Foreskin keratinocyte (primary cell): ENCODE measurements at places on chromosomes 1 and 21.

DNA sequence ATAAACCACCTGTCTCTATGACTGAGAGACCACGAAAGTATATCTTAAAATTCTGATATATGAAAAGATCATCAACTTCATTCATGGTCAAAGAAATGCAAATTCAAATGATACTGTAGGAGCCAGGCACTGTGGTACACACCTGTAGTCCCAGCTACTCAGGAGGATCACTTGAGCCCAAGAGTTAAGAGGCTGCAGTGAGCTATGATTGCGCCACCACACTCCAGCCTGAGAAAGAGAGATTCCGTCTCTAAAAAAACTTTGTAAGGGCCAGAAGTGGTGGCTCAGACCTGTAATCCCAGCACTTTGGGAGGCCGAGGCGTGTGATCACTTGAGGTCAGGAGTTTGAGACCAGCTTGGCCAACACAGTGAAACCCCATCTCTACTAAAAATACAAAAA, 17.0 kb downstream of the RERE start:
- no peak for DNase-seq

- no peak for DNase-seq
Measured at GRCh38 chr1:211876851-211877590, 46.5 kb upstream of the LPGAT1 start.

GRCh38 chr21:46325073-46325912, 1.3 kb downstream of the PCNT start:
- peak; percentile 60 for DNase-seq

DNA sequence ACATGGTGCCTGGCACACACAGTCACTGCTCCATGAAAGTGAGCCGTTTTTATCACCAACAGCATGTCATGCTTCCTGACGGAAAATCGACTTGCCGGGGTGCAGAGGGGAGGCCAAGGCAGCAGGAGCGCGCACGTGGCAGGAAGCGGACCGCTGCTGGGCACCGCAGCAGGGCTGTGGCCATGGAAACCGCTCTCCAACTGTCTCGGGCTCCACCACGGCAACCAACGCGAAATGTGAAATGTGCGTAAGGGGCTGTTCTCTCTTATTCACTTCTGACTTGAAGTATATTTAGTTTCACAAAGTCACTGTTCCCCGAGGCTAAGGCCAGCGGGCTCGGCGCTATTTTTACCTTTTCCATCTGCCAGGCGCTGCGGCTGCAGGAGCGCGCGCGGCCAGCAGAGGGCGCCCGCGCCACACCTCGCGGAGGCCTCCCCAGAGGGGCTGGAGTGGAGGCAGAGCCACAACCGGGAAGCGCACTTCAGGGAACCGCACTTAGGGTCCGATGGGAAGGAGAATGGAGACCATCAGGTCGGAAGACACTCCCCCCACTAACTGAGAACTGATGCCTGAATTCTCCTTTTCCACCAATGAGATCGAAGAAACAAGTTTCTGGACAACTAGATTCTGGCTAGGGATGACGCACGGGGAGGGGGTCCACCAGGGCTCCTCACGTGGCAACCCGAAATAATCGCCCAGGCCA, 19.7 kb downstream of the RCC2 start:
- DNase-seq = no peak

GRCh38 chr1:107894605-107895004, 70.4 kb downstream of the VAV3 start:
- no peak for DNase-seq

DNA sequence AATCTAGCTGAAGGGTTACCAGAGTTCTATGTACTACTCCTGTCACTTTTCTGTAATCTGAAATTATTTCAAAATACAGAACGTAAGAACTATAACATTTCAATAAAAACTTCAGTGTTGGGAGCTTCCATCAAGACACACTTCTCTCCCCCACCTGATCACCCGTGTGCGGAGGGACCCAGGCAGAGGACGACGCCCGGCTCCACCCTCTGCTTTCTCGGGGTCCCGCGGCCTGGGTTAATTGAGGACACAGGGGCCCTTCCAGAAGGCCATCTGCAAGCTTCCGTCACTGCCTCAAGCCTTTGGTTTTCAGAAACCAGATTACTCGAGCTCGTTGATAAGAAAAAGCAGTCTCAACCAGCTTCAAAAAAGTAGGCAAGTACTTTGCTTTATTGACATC, 27.8 kb downstream of the RIPK4 start:
- no peak for DNase-seq

GRCh38 chr1:192713921-192714320, 78.0 kb downstream of the RGS13 start:
- DNase-seq = no peak

GRCh38 chr1:192407206-192407605, 90.4 kb downstream of the RGS21 start:
- no peak for DNase-seq

DNA sequence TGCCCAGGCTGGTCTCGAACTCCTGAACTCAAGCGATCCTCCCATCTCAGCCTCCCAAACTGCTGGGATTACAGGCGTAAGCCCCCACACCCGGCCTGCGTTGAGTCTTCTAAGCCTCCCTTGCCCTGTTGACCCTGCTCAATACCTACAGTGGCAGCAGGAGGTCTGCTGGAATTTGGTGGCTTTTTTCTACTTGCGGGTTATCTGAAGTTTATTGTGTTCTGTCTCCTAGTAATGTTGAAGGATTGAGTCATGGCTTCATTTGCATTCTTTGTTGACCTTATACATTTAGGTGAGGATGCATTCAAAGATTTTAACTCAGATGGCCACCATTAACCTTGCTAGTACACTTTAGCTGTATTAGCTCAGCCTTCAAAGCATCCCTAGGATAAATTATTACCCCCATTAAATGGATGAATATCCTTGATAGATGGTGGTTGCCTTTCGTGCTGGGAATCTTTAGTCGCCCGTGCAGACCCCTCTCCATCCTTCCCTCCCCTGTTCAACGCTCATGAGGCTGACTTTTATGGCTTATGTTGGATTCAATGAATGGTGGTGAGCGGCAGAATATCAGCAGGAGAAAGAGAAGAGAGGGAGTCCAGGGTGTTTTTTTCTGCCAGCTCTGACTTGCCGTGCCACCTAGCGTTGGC, 9.7 kb upstream of the NPPB start:
- no peak for DNase-seq
